Right cardiac atrium (tissue), 5 donors: ENCODE measurements at places on chromosomes 4 and X.

DNA sequence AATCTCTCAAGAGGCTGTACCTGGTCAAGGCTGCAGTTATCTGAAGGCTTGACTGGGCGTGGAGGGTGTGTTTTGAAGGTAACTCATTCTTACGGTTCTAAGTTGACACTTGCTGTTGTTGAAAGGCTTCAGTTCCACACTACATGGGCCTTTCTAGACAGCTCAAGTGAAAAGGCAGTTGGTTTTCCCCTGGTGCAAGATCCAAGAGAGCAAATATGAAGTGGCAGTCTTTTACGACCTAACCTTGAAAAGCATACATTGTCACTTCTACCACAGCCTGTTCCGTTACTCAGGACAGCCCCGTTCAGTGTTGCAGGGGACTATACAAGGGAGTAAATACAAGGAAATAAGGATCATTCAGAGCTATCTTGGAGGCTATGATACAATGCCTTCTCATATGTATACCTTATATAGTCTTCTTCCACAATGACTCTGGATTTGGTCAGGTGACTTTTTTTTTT, 46.2 kb downstream of the PDS5A start:
- no peak for DNase-seq

DNA sequence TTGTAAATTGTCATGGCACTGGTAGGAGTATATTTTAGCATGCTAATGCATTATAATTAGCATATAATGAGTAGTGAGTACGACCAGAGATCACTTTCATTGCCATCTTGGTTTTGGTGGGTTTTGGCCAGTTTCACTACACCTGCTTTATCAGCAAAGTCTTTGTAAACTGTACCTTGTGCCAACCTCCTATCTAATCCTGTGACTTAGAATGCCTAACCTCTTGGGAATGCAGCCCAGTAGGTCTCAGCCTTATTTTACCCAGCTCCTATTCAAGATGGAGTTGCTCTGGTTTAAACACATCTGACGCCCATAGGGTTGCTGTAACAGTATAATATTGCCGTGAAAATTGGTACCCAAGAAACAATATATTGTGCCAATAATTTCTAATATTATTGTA, 159.4 kb downstream of the MAGEB5 start:
- DNase-seq = no peak

DNA sequence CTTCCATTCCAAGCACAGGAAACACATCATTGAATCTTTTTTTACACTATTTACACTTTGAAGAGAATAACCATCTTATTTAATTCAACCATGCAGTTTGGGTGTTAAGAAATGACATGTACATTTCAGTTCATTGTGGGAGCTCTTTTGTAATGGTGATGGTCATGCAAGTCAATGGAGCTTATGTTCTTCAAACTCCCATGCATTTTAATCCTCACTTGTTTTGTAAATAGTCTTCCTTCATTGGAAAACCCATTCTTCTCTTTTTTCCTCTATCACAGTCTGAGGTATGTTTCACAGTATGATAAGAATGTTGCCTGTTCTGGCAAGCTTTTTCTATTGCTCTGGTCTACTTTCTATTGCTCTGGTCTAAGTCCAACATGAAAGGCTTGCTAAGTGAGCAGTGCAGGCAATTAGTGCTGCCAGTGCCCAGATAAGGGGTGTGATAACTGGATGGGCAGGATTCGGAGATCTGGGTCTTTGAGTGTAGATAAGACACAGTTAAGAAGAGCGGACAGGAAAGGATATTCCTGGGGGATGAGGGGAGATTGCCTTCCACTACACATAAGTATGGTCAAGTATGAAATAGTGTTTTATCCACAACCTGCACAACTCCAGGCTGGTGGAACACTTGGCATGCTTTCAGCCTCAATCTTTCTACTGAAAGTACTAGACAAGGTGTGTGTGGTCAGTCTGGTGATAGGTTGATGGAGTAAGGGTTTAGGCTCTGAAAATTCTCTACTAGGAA, 17.1 kb downstream of the AFP start:
- no peak for DNase-seq

GRCh38 chr4:128286474-128287058, 1.0 kb downstream of the PGRMC2 start:
- DNase-seq = no peak

- no peak for DNase-seq
These were observed 115.5 kb downstream of the NFKB1 start for GRCh38 chr4:102616636-102617035.

- no peak for DNase-seq
These were observed 230.0 kb downstream of the CCSER1 start for GRCh38 chr4:90357117-90357710.

GRCh38 chr4:139018501-139018900, 2.9 kb downstream of the NOCT start:
- no peak for DNase-seq

DNA sequence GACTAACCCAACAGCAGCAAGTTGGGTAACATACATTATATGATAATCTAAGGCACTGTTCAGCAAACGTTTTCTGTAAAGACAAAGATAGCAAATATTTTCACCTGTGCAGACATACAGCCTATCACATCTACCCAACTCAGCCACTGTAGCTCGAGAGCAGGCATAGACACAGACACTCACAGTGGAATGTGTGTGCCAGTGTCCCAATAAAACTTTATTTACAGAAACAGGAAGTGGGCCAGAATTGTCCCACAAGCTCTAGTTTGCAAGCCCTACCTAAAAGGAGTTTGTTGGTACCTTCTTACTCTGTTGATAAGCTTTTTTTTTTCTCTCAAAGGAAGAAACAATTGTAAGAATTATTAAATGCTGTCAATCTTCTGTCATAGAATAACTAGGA, 11.9 kb upstream of the FAM9A start:
- DNase-seq = no peak

- no peak for DNase-seq
These were observed 680 bp upstream of the ASMTL start for GRCh38 chrX:1453395-1453783.

DNA sequence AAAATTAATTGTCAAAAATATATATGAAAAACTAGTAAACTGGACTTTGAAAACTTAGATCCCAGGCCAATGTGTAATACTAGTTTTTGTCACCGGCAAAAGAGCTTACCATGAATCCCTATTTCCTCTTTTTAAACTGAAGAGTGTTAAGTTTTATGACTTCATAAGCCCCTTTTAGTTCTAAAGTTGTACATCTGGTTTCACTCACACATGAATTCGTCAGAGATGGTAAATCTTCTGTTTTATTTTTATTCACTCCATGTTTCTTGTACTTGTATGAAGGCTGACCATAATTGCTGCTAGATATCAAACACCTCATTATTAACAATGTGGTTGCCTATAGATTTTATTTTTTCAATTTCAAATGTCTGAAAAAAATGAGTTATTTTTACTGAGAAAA, 827.9 kb downstream of the PCDH7 start:
- DNase-seq = no peak

- DNase-seq = no peak
These were observed 61.1 kb downstream of the ZNF518B start for GRCh38 chr4:10395971-10396580.

GRCh38 chr4:6380746-6381410, 91.5 kb downstream of the PPP2R2C start:
- DNase-seq = peak; percentile 31

GRCh38 chr4:174717828-174718227, 111.2 kb downstream of the GLRA3 start:
- no peak for DNase-seq

- no peak for DNase-seq
These were observed 177.3 kb downstream of the PABPC4L start for GRCh38 chr4:134024251-134024650.

DNA sequence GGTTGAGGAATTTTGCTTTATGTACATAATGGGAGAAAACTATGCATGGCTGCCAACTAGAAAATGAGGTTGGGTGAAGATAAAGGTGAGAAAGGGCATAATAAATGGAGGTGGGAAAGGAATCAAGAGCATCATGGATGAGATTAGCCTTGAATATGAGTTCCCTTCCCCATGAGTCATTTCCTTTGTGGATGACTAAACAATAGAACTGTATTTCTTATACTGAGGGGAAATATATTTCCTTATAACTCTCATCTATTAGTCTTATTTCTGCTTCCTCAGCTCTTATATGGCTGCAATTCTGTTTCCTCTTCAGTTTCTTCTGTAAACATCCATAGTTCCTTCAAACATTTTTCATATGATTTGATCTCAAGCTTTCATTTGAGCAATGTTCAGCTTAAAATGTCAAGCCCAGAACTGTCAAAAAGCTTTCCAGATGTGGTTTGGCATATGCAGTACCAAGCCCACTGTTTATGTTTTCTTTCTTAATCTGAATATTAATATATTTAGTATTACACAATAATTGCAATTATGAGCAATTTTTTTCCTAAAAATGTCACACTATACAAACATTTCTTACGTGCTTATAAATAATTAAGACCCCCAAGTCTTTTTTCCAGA, 100.7 kb upstream of the GRPR start:
- no peak for DNase-seq

DNA sequence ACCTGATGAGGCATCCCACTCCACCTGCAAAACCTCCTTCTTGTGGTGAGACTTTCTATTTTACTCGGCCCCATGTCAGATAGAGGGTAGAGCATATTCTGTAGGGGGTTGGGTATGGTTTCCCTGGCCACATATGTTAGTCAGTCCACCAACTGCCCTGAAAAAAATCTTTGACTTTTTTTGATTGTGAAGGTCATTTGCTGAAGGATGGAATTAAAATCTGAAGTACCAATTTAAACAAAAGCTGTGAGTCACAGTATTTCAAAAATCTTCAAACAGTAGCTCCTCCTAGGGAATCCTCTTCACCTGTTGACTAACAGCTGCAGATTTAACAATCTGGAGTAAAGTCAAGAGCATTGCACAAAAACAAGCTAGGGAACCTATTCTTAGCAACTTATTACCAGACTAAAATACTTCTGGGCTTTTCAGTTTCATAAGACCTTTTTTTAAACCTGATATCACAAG, 8.0 kb upstream of the CCDC110 start:
- no peak for DNase-seq

GRCh38 chr4:84022564-84022963, 476.5 kb downstream of the NKX6-1 start:
- DNase-seq = no peak

- no peak for DNase-seq
These were observed 126.6 kb downstream of the NPNT start for GRCh38 chr4:106021737-106022410.

- DNase-seq = no peak
These were observed 100.2 kb upstream of the PGRMC2 start for GRCh38 chr4:128387600-128388351.

GRCh38 chrX:109448282-109448938, 33.5 kb downstream of the GUCY2F start:
- no peak for DNase-seq

GRCh38 chr4:158993891-158994290, 109.0 kb upstream of the RAPGEF2 start:
- DNase-seq = no peak

DNA sequence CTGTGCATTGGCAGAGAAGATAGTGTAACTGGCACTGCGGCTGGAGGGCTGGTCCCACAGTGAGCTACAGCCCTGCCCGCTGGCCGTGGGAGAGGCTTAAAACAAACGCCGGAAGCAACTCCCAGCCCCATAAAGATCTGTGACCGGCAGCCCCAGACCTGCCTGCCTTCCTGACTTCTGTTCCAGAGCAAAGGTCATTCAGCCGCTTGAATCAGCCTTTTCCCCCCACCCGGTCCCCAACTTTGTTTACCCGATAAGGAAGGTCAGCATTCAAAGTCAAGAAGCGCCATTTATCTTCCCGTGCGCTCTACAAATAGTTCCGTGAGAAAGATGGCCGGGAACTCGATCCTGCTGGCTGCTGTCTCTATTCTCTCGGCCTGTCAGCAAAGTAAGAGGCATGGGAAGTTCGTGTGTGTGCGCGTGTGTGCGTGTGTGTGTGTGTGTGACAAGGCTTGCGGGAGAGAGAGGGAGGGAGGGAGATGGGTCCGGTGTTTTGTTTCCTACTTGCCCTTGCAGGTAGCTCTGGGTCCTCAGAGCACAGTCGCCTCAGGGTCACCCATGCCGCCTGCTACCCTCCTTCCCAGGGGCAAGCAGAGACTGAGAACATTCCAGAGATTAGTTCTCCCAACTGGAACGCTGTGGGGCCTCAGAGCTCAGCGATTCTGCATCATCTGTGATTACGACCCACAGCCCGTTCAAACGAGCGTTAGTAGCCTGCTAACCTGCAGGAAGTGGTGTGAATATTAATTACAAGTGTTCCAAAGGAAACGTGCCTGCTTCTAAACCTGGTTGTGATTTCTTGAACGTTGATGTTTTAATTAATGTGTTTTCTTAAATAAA, at the start of gene MGST2:
Gene MGST2, plus strand, starts transcription at position 130 of the 840 bp plus-strand sequence. Its CDS starts 201 bp downstream, at position 331.
- peak; percentile 92 for DNase-seq

- DNase-seq = no peak
These were observed 63.5 kb downstream of the PJA1 start for GRCh38 chrX:69101683-69102251.

DNA sequence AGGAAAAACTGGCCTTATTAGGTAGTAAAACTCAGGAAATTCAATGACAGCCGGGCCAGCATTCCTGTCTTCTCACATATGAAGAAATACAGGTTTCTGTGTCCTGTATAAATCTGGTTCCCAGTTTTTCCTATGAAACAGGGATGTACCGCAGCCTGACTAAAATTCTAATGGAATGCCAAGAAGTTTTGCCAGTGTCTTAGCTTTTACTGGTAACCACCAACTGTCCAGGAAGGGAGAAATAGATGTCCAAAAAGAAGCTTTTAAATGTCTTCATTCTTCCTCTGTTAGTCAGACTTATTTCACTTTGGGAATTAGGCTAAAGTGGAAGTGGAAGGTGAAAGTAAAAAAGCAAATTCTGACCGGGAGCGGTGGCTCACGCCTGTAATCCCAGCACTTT, 108.0 kb upstream of the TBL1X start:
- no peak for DNase-seq
